ENCODE measurements at places on chromosomes 1 and 21.

DNA sequence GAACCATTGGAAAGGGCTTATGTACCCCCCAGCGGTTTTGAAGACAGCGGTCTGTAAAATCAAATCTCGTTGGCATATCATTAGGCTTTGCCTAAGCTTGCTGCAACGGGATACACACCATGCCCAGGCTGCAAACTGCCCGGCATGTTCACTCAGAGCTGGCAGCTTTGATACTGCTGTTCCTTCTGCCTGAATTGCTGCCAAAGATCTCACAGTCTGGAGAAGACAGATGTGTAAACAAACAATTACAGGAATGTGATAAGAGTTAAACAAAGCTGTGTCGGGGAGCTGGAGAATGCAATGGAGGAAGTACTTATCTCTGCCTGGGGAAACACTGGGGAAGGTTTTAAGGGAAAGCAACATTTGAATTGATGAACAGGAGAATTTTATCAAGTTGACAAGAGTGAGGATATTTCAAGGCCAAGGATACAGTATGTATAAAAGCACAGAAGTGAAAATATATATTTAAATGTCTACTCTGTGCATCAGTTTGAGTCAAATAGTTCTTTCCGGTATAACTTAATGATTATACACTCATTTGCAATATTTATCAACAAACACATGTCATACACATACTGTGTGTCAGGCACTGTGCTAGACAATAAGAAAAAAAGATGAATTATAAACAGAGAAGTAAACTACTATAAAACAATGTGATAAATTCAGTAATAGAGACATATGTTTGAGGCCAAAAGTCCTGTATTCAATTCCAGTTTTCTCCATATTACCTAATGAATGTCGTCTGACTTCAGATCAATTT is 29.9 kb downstream of the CHML start:
- DNase-seq: no peak

DNA sequence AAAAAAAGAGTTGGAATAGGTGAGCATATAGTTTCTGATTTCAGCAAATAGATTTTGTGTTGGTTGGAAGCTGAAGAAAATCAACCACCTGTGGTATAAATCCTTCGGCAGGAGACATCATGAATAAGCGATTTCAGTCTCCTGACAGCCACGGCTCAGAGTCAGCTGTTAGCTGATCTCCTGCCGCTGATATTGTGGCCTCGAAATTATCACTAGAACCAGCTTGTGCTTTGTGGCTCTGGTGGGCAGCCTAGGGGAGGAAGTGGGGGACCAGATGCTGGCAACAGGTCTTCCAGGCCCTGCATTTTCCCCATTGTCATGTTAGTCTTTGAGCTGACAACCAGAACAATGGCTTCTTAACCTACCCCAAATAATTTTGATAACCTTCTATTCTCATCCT is 842 bp upstream of the GCSAML start:
- DNase-seq: no peak

DNA sequence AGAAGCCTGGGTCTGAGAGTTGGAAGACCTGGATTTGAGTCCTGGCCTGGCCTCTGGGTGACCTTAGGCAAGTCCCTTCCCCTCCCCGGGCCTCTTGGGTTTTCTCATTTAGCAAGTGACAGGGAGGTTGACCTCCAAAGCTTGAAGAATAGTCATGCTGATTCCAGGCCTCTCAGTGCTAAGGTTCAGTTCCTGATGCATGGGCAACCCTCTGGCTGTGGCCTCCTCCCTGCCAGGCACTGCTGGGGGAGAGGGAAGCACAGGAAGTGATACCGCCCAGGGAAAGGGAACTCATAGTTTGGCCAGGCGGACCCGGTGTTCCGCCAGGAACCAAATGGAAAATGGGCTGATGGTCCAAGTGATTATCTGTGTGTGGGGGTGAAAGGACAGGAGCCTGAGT is 23.6 kb upstream of the WASF2 start:
- no peak for DNase-seq

GRCh38 chr1:160080381-160081100 is 797 bp upstream of the KCNJ9 start:
- no peak for DNase-seq

GRCh38 chr1:39573736-39574624 is 2.6 kb downstream of the PABPC4 start:
- DNase-seq: no peak

- no peak for DNase-seq
Measured at GRCh38 chr1:246198115-246198816, 308.8 kb downstream of the SMYD3 start.

- DNase-seq: peak; percentile 28
Measured at GRCh38 chr1:203926025-203926540, 64.7 kb downstream of the SNRPE start.

DNA sequence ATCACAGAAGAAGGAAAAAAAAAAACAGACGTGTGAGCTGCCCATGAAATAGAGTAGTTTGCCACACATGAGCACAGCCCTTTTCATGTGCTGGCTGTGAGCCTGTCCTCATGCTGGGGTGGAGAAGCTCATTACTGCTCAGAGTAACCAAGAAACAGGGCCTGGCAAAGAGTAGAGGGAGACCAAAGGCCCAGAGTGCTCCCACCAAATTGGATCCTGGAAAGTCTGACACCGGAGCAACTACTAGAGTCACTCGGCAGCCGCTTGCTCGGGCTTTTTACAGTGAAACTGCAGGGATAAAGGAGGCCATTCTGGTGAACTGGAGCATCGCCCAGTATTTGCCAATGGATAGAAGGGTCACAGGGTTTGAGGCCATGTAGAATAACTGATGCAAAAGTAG is 64.4 kb upstream of the BARHL2 start:
- no peak for DNase-seq

DNA sequence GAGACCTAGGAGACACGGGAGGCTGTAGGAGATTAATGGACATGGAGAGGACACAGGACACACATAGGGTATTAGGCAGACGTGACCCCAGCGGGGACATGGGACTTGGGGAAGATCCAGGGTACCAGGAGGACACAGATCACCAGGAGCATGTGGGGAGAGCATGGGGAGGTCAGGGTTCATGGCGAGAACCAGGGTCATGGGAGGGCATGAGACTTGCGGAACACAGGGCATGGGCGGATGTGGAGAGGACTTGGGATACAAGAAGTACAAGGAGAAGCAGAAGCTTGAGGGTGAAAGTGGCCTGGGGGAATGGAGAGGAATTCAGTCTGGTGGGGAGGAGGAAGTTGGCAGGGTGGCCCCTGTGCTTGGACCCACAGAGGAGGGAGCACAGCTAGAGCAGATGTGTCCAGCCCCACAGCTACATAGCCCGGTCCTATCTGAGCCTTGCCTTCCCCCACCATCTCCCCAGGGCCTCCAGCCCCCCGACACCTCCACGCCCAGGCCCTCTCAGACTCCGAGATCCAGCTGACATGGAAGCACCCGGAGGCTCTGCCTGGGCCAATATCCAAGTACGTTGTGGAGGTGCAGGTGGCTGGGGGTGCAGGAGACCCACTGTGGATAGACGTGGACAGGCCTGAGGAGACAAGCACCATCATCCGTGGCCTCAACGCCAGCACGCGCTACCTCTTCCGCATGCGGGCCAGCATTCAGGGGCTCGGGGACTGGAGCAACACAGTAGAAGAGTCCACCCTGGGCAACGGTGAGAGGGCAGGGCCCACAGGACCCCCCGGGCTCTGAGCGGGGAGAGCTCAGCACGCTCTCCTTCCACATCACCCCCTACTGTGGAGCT is 12.1 kb downstream of the TIE1 start:
- no peak for DNase-seq

- no peak for DNase-seq
Measured at GRCh38 chr1:162882248-162882674, 21.3 kb upstream of the CCDC190 start.

DNA sequence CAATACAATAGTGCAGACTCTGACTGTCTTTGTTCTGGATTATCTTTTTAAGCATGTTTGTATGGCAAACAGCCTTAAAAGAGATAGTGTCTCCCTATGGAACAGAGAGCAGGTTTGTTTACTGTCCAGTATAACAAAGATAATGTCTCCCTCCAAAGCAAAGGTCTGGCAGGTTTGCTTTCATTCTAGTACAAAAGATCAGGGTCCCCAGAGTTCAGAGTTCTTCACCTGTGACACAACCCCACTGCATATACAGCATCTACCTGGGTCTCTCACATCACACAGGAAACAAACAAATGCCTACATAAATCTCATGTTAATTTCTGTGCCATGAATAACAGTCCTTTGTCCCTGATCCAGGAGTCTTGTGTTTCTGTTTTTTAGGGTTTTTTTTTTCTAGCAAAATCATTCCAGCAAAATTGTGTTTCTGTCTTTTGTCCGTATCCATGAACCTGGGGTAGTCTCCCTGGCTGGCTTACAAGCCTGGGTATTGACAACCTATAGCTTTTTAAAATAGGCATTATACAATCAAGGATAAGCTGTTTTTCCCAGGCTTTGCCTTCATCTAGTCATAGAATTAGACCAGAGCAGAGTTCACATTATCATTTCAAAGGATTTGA is 89.4 kb upstream of the PTBP2 start:
- DNase-seq: no peak

DNA sequence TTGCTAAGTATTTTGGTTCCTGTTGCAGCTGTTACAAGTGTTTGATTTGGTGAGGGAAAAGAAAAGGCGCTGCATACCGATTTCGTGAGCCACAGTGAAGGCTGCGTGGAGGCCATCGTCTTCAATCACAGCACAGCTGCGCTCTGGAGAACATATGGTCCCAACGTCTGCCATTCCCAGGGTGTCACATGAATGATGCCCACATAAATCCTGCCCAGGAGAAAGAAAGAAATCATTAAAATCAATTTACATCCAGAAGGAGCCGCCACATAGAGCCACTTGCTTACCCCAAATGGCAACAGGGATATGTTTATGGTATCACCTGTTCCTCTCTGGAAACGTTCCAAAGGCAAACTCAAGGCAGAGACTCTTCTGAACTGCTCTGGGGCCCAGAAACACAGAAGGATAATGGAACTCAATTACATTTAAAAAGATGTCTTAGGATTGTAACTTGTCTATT is 12.2 kb downstream of the ADAMTS5 start:
- DNase-seq: peak; percentile 58

GRCh38 chr1:151773702-151774101 is 10.4 kb upstream of the MRPL9 start:
- no peak for DNase-seq

- no peak for DNase-seq
Measured at GRCh38 chr1:40774266-40774998, 9.2 kb upstream of the KCNQ4 start.

- no peak for DNase-seq
Measured at GRCh38 chr1:26323382-26323781, 5.6 kb downstream of the CD52 start.

DNA sequence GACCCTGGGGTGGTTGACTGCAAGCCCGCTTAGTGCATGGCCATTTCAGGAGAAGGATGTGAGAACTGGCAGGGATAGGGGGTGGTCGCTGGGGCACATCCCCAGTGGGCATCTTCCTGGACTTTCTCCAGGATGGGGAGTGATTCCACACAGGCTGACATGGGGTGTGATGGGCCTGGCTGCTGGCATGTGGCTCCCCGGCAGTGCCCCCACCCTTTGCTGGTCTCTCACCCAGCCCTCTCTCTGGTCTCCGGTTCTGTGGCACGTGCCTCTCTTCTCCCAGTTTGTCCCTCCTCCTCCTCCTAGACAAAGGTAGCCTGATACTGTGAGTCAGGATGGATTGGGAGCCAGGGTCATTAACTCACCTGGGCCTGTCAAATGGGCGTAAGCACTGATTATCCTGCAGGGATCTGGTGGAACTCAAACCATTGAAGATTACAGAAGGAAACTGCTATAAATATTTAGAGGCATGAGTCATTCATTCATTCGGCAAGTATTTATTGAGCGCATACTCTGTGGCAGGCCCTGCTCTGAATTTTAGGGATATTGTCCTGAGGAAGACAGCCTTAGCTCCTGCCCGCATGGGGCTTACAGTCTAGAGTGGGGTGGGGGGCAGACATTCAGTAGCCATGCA is 23.6 kb upstream of the EPS8L3 start:
- no peak for DNase-seq

DNA sequence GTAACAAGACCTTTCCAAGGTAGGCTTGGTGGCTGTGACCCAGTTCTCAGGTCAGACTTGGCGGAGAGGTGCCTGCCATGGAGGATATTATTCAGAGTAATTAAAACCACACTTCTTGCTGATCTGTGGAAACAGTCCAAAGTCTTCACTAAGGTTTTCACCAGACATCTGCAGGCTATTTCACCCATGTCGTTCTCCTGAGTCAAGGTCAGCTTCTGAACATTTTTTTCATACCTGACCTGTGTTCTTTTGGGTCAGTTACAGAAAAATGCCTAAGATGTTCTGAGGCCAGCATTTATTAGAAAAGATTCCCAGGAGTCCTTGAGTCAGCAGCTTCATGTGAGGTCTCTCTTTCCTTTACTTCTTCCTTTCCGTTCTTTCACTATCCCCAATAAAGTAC is 54.9 kb downstream of the RGL1 start:
- peak; percentile 45 for DNase-seq

- no peak for DNase-seq
Measured at GRCh38 chr1:93579891-93580290, 101.7 kb downstream of the BCAR3 start.

GRCh38 chr1:87084244-87084836 is 169.9 kb downstream of the HS2ST1 start:
- DNase-seq: no peak

- DNase-seq: no peak
Measured at GRCh38 chr1:204188959-204189639, 7.2 kb downstream of the KISS1 start.

DNA sequence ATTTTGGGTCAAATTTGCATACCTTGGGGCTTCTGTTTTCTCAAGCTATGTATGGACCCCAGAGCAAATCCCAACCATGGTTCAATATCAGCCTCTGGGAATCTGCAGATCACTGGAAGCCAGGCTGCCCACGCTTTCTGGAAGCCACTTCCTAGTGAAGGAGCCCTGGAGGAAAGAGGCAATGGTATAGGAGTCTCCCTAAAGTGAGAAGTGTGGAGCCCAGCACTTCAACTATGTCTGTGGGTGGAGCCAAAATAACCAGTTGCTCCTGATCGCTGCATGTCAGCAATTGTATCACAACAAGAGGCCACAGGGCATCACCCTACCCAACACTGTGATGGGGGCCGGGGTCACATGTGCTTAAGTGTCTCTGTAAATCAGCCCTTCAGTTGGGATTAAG is 26.9 kb downstream of the ETS2 start:
- DNase-seq: no peak

DNA sequence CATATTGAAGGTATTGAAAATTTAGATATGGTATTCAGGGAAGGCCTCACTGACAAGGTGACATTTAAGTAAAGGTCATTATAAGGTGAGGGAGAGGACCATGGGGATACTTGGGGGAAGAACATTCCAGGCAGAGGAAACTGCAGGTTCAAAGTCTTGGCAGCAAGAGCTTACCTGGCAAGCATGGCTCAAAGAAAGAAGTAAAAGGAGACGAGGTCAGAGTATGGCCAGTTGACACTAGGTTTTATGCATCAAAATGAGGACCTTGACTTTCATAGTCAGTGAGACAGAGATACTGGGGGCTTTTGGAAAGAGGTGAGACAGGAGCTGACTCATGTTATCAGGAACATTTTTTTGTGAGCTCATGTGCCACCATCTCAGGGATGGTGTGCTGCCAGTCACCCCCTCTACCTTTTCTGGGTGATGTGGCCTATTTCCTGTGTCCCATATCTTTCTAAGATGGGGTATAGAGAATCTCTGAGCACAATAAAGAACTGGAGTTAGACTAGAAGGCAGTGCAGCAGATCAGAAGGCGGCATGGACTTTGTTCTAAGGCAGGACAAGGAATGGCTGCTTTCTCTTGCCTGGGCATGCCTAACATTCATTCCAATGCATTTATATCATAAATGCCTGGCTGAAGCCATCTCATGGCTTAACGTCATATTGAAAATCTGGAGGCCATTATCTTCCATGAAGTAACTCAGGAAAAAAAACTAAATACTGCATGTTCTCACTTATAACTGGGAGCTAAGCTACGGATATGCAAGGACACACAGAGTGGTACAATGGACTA is 406.7 kb downstream of the NTNG1 start:
- DNase-seq: peak; percentile 22
